ENCODE measurements at places on chromosomes 7 and 10.

- peak; percentile 76 for DNase-seq
Measured at GRCh38 chr7:45178241-45179225, 20.9 kb downstream of the RAMP3 start.

- DNase-seq, result peak; percentile 90
Measured at GRCh38 chr10:132248455-132249225, 59.1 kb downstream of the STK32C start.

GRCh38 chr7:99844328-99844727 lies 16.5 kb downstream of the CYP3A43 start:
- DNase-seq, result no peak

GRCh38 chr10:84212014-84212413 lies 13.3 kb downstream of the LRIT2 start:
- DNase-seq, result no peak

GRCh38 chr7:2904202-2904601 lies 60.1 kb upstream of the GNA12 start:
- DNase-seq, result no peak

GRCh38 chr7:16817536-16817935 lies 12.7 kb upstream of the AGR2 start:
- no peak for DNase-seq

GRCh38 chr10:43682956-43683355 lies 34.3 kb upstream of the ZNF32 start:
- no peak for DNase-seq

- DNase-seq, result no peak
Measured at GRCh38 chr10:76089556-76090180, 658.2 kb downstream of the LRMDA start.

DNA sequence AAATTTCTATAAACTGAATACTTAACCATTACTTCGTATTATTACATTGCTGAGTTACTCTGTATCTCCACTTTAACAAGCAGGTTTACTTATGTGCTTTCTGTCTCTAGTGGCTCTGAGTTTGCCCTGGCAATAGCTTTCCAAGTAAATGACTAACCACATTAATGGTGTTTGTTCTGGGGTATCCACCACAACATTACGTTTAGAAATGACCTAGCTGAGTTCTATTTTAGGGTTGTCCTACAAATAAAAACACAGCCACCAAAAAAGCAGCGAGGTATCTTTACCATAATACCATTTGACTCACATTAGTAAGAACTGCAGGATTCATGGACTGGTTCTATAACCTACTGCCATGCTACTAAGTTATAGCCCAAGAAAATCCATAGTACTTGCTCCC lies 83.1 kb downstream of the HIBADH start:
- no peak for DNase-seq

DNA sequence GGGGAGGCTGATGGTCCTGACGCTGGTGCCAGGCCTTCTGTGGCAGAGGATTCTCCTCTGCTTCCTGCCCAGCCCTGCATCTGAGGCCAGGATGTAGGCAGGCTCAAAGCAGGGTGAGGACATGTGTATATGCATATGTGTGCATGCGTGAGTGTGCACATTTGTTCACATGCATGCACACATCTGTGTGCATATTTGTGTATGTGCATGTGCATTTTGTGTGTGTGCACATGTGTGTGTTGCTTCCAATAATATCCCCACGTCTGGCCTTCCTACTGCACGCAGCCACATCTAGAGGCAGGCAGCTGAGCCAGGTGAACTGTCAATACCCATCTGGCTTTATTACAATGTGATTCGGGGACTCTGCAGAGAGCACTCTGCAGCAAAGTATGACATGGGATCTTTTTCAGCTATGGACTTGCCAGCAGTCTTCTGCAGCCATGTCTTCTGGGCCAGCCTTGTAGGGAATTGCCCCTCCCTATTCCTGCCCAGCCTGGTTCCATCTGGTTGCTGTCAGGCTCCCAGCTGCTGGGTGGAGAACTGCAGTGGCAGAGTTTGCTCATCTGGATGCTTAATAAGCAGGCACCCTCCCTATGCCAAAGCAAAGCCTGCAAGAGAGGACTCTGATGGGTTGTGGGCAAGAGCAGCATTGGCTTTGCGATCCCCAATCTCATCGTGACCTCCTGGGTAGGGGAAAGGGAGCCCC lies 140.7 kb downstream of the PFKFB3 start:
- no peak for DNase-seq
